NCI-H526 (cell line): ENCODE measurements at places on chromosomes 4 and X.
A peak's percentile ranks its signal among the peaks of the same experiment; 100 is the strongest.

- no peak for DNase-seq
Measured at GRCh38 chr4:11497212-11497806, 68.6 kb upstream of the HS3ST1 start.

DNA sequence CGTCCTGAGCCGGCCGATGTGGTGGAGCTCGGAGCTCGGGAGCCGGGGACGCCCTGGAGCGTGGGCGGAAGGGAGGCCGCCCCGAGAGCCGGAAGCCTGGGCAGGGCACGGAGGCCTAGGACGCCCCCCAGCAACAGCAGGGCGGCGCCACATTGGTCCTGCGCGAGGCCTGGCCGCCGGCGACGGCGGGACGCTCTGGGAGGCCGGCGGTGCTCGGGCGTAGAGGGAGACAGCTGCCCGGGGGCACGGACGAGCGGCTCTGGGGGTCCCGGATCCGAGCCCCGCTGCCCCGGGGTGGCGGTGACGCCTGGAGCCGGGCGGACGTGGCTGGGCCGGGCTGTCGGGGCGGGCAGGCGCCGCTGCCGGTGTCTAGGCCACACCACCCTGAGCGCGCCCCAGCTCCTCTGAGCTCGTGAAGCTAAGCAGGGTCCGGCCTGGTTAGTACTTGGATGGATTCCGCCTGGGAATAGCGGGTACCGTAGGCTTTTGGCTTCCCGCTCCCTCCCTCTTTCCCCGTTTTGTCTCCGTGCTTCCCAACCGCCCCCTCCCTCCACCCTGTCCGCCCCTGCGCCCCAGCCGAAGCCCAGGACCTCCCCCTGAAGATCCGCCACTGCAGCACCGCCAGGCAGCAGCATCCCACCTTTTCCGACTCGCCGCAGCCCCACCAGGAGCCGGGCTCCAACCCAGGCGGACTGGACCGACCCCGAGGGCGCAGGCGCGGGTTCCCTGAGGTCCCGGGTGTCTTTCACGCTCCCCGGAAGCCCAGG lies 12.1 kb downstream of the FRG2 start:
- DNase-seq, result no peak

GRCh38 chrX:70411475-70411874 lies 11.6 kb upstream of the GDPD2 start:
- no peak for DNase-seq

GRCh38 chr4:174340714-174341113 lies 57.0 kb downstream of the CEP44 start:
- DNase-seq, result no peak

DNA sequence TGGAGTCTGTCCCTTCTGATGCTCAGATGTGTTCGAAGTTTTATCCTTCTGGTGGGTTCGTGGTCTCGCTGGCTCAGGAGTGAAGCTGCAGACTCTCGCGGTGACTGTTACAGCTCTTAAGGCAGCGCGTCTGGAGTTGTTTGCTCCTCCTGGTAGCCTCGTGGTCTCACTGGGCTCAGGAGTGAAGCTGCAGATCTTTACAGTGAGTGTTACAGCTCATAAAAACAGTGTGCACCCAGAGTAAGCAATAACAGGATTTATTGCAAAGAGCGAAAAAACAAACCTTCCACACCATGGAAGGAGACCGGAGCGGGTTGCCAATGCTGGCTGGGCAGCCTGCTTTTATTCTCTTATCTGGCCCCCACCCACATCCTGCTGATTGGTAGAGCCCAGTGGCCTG lies 18.5 kb downstream of the SLC25A5 start:
- no peak for DNase-seq

DNA sequence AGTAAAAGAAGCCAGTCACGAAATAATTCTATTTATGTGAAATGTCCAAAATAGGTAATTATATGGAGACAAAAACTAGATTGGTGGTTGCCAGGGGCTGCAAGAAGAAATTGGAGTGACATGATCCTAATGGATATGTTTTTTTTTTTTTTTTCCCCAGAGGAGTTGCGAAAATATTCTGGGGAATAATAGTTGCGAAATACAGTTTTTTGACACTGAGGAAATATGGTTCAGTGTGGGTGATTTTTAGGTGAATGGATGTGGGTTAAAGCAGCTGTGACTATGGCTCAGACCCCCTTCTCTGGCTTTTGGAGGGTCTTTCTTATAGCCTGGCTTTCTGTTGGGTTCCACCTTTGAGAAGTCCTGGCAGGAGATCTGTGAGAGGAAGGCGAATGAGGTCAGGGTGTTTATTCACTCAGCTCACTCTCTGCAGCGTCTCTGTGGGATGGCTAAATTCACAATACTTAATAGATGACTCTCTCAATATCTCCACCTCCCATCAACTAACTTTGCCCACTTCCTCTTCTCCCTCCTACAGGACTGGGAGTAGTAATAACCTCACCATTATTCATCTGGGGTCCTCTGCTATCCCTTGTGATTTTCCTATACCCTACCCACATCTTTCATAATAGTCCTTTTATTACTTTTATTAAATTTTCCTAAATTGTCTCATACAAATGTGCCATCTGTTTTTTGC lies 15.3 kb upstream of the RAB9B start:
- DNase-seq, result no peak

DNA sequence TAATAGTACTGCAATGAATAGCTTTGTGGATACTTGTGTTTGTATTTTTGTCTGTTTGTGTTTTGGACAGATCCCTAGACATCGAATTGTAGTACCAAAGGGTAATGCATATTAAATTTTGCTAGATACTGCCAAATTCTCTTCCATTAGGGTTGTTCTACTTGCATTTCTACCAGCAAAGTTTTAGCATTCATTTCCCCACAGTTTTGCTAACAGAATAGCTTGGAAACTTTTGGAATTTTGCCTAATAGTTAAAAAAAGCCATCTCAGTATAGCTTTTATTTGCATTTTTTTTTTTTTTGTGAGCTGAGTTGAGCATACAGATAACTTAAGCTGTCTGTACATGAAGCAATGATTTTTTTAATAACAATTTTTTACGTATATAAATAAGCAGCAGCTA lies 1084.9 kb downstream of the ADGRL3 start:
- DNase-seq, result no peak

- DNase-seq, result no peak
Measured at GRCh38 chrX:2538031-2538757, 37.4 kb upstream of the DHRSX start.

DNA sequence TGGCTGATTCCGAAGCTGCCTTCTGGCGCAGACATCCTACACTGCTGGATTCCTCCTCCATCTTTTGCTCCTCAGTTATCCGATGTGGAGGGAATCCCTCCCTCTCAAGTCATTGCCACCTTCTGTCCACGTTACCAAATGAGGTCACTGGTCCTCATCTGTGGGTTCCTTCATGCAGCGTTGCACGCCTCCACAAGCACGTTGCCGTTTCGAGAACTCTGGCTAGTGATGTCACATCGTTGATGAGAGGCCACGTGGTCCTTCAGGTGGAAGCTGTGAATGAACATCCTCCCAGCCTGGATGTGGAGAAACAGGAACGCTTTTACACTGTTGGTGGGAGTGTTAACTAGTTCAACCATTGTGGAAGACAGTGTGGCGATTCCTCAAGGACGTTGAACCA lies 323.2 kb downstream of the DHRSX start:
- no peak for DNase-seq

- no peak for DNase-seq
Measured at GRCh38 chr4:73891326-73891725, 22.1 kb downstream of the CXCL1 start.

DNA sequence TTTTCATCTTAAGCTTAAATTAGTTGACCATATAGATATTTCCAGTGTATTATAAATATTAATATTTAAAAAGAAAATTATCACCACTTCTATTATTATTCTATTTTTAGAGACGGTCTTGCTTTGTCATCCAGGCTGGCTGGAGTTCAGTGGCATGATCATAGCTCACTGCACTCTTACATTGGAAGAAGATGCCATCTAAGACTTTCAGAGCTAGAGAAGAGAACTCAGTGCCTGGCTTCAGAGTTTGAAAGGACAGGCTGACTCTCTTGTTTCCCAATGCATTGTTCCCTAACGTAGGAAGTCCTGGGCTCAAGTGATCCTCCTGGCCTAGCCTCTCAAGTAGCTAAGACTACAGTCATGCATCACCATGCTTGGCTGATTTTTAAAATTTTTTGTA lies 75.9 kb downstream of the FIP1L1 start:
- no peak for DNase-seq

DNA sequence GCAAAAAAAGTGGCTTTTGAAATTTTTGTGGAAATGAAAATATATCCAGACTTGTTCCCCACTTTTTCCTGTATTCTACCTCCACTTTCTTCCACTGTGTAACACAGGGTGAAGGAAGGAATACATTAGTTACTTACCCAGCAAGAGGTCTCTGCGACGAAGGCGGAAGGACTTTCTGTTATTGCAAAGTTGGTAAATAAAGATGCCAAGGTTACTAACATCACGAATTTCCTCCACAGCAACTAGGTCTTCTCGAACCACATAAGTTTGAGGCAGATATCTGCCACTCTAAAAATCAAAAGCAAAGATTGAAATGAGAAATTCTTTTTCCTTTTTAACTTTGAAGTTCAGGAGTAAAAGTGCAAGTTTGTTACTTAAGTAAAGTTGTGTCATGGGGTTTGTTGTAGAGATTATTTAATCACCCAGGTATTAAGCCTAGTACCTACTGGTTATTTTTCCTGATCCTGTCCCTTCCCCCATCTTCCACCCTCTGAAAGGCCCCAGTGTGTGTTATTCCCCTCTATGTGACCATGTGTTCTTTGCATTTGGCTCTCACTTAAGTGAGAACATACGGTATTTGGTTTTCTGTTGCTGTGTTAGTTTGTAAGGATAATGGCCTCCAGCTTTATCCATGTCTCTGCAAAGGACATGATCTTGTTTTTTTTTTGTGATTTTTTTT lies 5.8 kb downstream of the ITM2A start:
- DNase-seq, result no peak

DNA sequence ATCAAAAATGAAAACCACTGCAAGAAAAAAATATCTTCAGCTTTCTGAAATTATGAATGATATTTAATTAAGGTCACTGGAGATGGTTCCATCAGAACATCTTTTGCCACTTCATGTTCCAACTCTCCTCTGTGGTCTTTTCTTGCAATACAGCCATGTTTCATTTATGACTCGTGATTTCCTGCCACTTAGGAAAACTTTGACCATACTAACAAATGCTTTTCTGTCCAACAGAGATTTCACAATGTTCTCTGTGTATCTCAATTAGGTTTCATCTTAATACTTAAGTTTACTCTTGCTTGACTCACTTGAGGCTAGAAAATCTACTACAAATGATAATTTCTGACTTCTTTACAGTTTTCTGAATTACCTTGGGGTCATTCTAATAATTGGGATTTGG lies 330.9 kb downstream of the CXXC4 start:
- no peak for DNase-seq

GRCh38 chrX:48466696-48467095 lies 3.4 kb downstream of the SLC38A5 start:
- no peak for DNase-seq

- DNase-seq, result peak; percentile 49
Measured at GRCh38 chr4:186472948-186473347, 82.4 kb downstream of the MTNR1A start.

DNA sequence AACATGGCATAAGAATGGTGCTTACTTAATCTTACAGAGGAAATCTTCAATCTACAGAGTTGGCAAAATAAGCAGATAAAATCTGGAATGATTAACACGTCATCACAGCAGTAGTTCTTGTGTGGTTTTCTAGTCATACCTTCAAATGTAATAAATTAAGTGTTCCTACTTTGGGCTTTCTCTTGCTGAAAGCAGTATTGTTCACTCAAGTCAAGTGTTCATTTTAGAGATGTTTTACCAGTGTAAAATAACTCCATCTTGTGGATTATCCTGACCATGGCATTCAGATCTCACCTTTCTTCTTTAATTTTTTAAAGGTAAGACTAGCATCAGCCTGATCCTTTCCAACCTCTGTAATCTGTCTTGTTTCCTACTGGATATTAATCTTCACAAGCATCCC lies 72.9 kb downstream of the ADAMTS3 start:
- no peak for DNase-seq

DNA sequence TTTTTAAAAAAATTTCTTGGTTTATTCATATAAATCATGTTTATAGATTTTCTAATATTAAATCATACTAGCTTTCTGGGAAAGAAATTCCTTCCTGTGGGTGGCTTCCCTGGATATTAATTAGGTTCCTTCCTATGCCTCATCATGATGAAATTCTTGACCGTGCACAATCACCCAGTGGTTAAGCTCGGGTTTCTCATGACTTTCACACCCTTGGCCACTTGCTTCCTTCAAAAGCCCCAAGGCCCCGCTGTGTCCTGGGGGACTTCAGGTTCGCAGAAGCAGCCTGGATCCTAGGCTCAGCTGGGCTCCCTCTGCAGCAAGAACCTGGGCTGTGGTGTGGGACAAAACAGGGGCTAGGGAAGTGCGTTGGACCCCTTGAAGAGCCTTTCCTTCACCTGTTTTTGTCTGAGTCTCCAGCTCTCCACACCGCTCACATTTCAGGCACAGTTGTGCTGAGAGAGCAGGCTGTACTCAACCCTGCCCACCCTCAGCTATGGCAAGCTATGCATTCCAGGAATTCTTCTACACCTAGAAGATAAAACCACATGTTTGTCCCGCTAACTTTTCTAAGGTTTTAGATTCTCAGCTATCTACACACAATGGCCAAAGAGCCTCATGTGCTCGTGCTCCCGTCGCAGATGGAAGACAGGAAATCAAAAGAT lies 48.9 kb upstream of the TMSB15B start:
- DNase-seq, result no peak

DNA sequence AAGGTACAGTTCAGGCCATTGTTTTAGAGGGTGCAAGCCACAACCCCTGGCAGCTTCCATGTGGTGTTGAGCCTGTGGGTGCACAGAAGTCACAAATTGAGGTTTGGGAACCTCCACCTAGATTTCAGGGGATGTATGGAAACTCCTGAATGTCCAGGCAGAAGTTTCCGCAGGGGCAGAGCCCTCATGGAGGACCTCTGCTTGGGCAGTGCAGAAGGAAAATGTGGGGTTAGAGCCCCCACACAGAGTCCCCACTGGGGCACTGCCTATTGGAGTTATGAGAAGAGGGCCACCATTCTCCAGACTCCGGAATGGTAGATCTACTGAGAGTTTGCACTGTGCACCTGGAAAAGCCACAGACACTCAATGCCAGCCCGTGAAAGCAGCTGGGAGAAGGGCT lies 242.0 kb upstream of the ACTRT1 start:
- no peak for DNase-seq

DNA sequence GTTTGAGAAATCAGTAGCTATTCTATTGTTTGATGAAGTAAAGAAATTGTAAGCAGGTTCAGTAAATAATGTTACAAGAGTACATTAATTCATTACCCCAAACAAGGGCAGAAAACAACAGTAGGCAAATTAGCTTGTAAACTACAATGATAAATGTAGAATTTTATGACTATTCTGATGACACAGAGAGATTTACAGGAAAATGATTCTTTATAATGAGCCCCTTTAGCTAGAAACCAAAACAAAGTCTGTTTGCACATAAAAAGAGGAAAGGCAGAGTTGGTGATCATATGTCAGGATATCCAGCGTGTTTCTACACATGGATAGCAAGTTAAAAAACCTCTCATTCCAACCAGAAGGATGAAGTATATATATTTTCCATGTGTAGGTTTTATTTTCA lies 204.8 kb downstream of the CFAP299 start:
- DNase-seq, result peak; percentile 5

DNA sequence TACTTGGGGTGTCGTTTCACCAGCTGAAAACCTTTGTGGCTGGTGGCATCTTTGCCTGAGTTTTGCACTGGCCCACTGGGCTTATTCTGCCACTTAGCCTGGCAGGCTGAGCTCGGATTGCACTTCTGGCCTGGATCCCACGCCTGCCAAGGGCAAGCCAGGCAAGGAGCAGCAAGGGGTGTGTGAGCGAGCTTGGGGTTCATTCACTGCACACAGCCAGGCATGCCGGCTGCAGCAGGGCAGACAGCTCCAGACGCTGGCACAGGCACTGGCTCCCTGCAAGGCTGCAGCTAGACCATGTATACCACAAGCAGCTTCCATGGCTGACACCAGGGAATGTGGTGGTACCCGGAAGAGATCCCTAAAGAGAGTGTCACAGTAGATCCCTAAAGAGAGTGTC lies 476.3 kb downstream of the EPHA5 start:
- DNase-seq, result no peak
